ENCODE measurements at places on chromosomes 2 and 18.

GRCh38 chr18:11052800-11053199, 96.6 kb downstream of the PIEZO2 start:
- DNase-seq: no peak
- no peaks in the 10 kb centered on the region for H3K36me3 ChIP-seq
- no peaks in the 10 kb centered on the region for H3K4me1 ChIP-seq
- no peak overlapping the region for H3K27ac ChIP-seq

DNA sequence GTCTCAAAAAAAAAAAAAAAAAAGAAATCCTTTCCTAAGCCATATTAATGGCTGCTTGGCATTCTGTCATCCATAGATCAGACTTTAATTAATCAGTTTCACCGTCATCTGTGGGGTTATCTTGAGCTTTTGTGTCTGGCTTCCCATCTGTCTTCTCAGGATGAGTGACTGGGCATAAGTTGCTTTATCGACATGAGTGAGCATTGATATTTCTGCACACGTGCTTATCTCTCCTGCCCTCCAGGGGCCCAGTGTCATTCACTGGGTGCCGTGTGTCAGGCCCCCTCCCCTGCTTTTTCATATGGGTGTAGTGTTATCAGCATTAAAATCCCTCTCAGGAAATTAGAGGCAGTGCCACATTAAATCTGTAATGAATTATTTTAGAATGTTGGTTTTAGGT, 65.6 kb downstream of the SH3BP4 start:
- H3K4me1 ChIP-seq: no peaks in the 10 kb centered on the region
- H3K36me3 ChIP-seq: no peaks in the 10 kb centered on the region
- no peak overlapping the region for H3K4me3 ChIP-seq
- no peak overlapping the region for H3K27ac ChIP-seq
- DNase-seq: no peak
- H3K27me3 ChIP-seq: no peaks in the 10 kb centered on the region

DNA sequence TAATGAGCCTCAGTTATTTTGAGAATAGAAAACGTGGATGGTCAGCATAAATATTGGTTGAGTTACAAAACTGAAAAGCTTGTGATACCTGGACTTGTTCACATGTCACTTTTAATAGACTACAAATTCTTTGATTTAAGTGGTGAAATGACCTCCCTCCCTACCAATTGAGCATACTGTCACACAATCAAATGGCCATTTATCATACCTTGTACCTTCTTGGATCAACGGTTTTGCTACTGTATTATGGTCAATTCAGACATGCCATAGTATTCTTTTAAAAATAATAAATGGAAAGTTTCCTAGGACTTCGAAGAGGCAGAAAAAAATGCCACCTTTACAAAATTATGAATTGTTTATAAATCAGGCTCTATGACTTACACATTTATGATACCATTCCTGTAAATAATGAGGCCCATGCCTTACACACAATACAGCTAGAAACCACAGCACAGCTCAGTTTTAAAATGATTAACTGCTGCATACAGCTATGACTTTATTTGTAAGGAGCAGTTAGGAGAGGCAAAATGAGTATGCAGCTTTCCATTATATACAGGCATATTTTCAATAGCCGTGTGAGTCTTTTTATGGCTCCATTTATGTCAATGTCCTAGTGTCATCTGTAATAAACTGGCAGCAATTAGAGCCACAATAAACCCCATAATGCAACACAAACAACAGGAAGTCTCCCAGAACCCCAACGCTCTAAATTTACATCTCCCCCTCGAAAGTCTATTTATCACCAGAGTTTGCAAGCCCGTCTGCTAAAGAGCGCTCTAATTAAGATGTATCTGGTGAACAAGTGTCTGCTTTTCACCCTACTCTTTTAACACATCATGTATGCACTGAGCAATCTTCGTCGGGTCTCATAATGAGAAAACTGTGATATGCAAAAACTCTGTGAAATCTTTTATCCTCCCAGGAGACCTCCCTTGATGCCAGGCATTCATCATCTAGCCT, 176.1 kb downstream of the ZNF521 start:
- no peaks in the 10 kb centered on the region for H3K27me3 ChIP-seq
- no peak overlapping the region for H3K4me3 ChIP-seq
- H3K27ac ChIP-seq: no peak overlapping the region
- H3K4me1 ChIP-seq: no peaks in the 10 kb centered on the region

GRCh38 chr2:15337996-15338666, 223.0 kb downstream of the NBAS start:
- H3K4me3 ChIP-seq: no peak overlapping the region
- H3K36me3 ChIP-seq: peaks cover 4% of the 10 kb centered on the region
- no peaks in the 10 kb centered on the region for H3K4me1 ChIP-seq
- H3K27me3 ChIP-seq: no peaks in the 10 kb centered on the region

DNA sequence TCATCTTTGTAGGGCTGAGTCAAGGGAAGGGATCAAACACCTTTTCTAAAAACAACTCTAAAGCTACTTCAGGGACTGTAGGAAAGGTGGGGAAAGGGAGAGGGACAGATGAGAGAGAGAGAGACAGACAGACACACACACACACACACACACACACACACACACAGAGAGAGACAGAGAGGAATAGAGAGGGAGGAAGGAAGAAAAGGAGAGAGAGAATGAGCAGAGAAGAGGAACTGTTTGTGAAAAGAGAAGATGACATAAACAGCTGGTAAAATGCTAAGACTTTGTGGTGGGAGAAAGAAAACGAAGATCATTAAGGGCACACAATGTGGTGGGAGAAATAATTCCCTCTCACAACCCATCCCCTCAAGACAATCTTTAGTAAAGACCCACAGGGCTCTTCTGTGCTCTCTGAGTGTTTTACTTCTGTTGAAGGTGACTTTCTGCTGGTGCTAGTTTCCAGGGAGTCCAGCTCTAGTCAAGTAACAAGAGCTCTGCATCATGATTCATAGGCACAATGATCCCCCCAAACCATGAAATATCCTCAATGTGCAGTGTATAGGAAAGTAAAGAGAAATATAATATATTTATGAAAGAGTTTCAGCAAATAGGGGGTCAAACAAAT, 77.2 kb upstream of the STK17B start:
- no peak for DNase-seq

- no peak overlapping the region for H3K4me3 ChIP-seq
- no peaks in the 10 kb centered on the region for H3K4me1 ChIP-seq
- no peaks in the 10 kb centered on the region for H3K27me3 ChIP-seq
- no peaks in the 10 kb centered on the region for H3K36me3 ChIP-seq
- DNase-seq: no peak
Measured at GRCh38 chr2:192313773-192314172, 119.0 kb upstream of the TMEFF2 start.

DNA sequence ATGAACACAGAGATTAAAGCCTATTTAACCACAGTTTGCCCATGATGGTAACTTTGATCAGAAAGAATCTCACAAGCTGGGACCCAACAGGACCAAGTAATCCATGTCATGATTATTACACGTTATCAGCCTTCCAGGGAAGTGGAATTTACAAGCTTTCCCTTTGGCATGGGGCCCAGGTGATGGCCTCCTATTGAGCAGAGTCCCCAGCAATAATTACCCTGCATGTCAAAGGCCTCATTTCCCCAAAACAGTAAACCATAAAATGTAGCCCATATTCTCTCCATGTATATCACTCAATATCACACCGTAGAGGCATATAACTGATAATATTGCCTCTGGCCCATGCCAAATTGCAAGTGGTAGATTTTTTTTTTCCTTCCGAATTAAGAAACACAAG, 38.9 kb downstream of the PRKRA start:
- no peaks in the 10 kb centered on the region for H3K36me3 ChIP-seq
- H3K27me3 ChIP-seq: no peaks in the 10 kb centered on the region
- no peak overlapping the region for H3K27ac ChIP-seq
- H3K4me3 ChIP-seq: no peak overlapping the region
- DNase-seq: no peak
- H3K4me1 ChIP-seq: peaks cover 11% of the 10 kb centered on the region

GRCh38 chr18:49127471-49128190, 176.9 kb upstream of the SMAD7 start:
- H3K4me3 ChIP-seq: no peak overlapping the region
- H3K4me1 ChIP-seq: no peaks in the 10 kb centered on the region
- no peaks in the 10 kb centered on the region for H3K27me3 ChIP-seq
- no peaks in the 10 kb centered on the region for H3K36me3 ChIP-seq

GRCh38 chr18:50704357-50704940, 115.4 kb downstream of the MRO start:
- DNase-seq: no peak
- H3K4me1 ChIP-seq: no peaks in the 10 kb centered on the region
- H3K27me3 ChIP-seq: no peaks in the 10 kb centered on the region
- no peak overlapping the region for H3K27ac ChIP-seq

DNA sequence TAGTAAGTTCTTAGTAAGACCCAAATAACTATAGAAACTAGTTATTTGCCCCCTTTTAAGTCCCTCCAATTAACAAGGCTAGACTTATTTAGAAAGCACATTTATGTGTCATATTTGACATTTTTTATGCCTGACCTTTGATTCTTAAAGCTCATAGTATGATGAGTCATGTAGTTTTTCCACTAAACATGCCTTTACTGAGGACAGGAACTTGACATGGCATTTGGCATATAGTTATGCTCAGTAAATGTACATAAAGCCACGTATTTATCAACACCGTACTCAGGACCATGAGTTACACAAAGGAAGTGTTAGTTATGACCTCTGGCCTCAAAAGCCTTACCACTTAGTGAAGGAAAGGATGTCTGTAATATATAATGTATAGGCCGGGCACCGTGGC, 78.9 kb downstream of the GNAL start:
- H3K27me3 ChIP-seq: no peaks in the 10 kb centered on the region
- H3K27ac ChIP-seq: no peak overlapping the region
- H3K4me1 ChIP-seq: no peaks in the 10 kb centered on the region
- H3K4me3 ChIP-seq: no peak overlapping the region

DNA sequence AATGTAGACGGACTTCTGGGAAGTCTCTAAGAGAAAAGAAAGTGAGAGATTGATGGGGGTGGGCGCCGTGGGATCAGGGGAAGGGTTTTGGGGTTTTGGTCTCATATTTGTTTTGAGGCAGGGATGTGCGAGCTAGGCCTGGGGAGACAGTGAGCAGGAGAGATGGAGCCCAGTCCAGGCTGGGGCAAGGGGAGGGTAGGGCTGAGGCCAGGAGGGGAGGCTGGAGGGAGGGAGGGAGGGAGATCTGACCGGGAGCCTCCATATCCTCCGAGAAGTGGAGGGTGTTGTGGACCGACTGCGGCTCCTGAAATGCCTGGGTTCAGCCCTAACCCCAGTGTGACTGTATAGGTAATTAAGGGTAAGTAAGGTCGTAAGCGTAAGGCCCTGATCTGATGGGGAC, 72.8 kb upstream of the ODC1 start:
- H3K4me3 ChIP-seq: no peak overlapping the region
- no peaks in the 10 kb centered on the region for H3K36me3 ChIP-seq
- H3K27me3 ChIP-seq: no peaks in the 10 kb centered on the region
- no peaks in the 10 kb centered on the region for H3K4me1 ChIP-seq

- H3K4me1 ChIP-seq: peaks cover 67% of the 10 kb centered on the region
- H3K36me3 ChIP-seq: no peaks in the 10 kb centered on the region
- DNase-seq: no peak
- peak overlapping the region; percentile 85 for H3K27ac ChIP-seq
- H3K4me3 ChIP-seq: peak overlapping the region; percentile 29
Measured at GRCh38 chr2:20423847-20424246, 23.0 kb upstream of the RHOB start.

- no peak for DNase-seq
- H3K36me3 ChIP-seq: no peaks in the 10 kb centered on the region
- H3K4me1 ChIP-seq: no peaks in the 10 kb centered on the region
- no peak overlapping the region for H3K27ac ChIP-seq
- no peaks in the 10 kb centered on the region for H3K27me3 ChIP-seq
Measured at GRCh38 chr2:81835321-81836000, 1530.9 kb upstream of the LRRTM1 start.

DNA sequence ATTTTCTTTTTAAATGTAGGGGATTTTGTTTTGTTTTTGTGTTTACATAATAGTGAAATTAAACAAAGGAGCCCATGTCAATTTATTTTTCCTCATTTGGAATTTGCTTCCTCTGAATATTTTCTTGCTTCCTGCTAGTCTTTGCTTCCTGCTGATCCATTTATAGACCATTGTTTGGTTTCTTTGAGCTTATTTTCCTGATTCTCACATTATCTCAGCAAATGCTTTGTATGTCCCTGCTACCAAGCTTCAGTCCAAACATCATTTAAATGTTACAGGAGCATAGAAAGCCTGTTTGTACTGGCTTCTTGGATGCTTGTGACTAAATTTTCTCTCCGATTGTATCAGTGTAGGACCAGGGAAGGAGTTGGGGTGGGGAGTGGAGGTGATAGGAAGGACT, 127.3 kb upstream of the IL1R2 start:
- H3K36me3 ChIP-seq: peaks cover 95% of the 10 kb centered on the region
- no peaks in the 10 kb centered on the region for H3K4me1 ChIP-seq
- H3K4me3 ChIP-seq: no peak overlapping the region
- no peak for DNase-seq
- no peaks in the 10 kb centered on the region for H3K27me3 ChIP-seq

- H3K4me3 ChIP-seq: no peak overlapping the region
- no peaks in the 10 kb centered on the region for H3K36me3 ChIP-seq
- H3K27me3 ChIP-seq: no peaks in the 10 kb centered on the region
- H3K27ac ChIP-seq: no peak overlapping the region
- DNase-seq: no peak
- peaks cover 4% of the 10 kb centered on the region for H3K4me1 ChIP-seq
Measured at GRCh38 chr2:216349366-216349765, 22.9 kb downstream of the MARCHF4 start.

GRCh38 chr18:34840256-34840826, 130.2 kb downstream of the DTNA start:
- DNase-seq: no peak
- no peaks in the 10 kb centered on the region for H3K4me1 ChIP-seq
- no peaks in the 10 kb centered on the region for H3K27me3 ChIP-seq
- H3K36me3 ChIP-seq: no peaks in the 10 kb centered on the region
- H3K27ac ChIP-seq: no peak overlapping the region

- H3K27me3 ChIP-seq: no peaks in the 10 kb centered on the region
- no peaks in the 10 kb centered on the region for H3K4me1 ChIP-seq
- H3K4me3 ChIP-seq: no peak overlapping the region
- no peak overlapping the region for H3K27ac ChIP-seq
- no peak for DNase-seq
- no peaks in the 10 kb centered on the region for H3K36me3 ChIP-seq
Measured at GRCh38 chr18:57895182-57895581, 92.1 kb upstream of the ATP8B1 start.

- peaks cover 8% of the 10 kb centered on the region for H3K4me1 ChIP-seq
- DNase-seq: no peak
- H3K27me3 ChIP-seq: no peaks in the 10 kb centered on the region
- no peaks in the 10 kb centered on the region for H3K36me3 ChIP-seq
- H3K27ac ChIP-seq: no peak overlapping the region
- H3K4me3 ChIP-seq: no peak overlapping the region
Measured at GRCh38 chr18:8049147-8049546, 482.0 kb downstream of the PTPRM start.

All from lower lobe of right lung (tissue), 2 donors.